Pancreas (tissue), 10 donors: ENCODE measurements at places on chromosomes 13 and 19. TPM values are rescaled to one million over a fixed set of nuclear protein-coding genes. Genes with fewer than 3 reads are reported as not detected.

- DNase-seq = no peak
Observed at GRCh38 chr13:93224535-93224934, 2.1 kb upstream of the GPC6 start.

DNA sequence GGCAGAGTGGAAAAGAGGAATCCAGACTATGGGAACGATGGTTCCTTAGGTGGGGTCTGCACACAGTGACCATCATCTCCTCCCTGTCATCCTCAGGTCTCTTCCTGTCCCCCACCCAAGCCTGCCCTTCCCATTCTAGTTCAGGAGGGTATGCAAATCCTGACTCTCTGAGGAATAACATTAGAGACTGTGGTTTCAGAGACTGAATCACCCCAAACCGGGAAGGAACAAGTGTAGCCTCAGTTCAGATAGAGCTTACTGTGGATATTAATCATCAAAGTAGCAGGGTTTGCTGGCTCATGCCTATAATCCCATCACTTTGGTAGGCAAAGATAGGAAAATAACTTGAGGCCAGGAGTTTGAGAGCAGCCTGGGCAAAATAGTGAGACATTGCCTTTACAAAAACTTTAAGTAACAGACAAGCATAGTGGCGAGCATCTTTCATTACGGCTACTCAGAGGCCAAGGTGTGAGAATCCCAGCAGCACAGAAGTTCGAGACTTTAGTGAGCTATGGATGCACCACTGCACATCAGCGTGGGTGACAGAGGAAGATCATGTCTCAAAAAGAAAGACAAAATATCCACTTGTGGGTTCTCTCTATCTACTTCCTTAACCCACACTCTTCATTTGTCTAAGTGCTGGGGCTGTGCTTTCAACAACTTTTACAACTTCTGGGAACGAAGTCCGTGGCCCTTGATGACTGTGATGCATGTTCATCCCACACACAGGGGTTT is 19.3 kb upstream of the LGALS13 start:
- DNase-seq = no peak

DNA sequence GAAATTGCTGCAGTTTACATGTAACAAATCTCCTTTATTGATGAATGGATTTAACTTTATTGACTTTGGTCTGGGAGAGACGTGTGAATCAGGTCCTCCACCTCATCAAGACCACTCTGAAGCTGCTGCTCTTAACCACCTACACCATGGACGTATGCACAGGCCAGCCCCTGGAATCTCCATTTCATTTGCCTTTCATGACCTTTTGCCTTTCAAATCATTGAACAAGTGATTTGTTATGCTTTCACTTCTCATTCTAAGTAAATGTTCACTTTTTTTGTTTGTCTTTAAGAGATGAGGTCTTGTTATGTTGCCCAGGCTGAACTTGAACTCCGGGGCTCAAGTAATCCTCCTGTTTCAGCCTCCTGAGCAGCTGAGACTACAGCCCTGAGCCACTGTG is 240.0 kb upstream of the SERP2 start:
- DNase-seq = no peak

- DNase-seq = no peak
Observed at GRCh38 chr19:35206379-35206778, 22.2 kb downstream of the FAM187B start.

DNA sequence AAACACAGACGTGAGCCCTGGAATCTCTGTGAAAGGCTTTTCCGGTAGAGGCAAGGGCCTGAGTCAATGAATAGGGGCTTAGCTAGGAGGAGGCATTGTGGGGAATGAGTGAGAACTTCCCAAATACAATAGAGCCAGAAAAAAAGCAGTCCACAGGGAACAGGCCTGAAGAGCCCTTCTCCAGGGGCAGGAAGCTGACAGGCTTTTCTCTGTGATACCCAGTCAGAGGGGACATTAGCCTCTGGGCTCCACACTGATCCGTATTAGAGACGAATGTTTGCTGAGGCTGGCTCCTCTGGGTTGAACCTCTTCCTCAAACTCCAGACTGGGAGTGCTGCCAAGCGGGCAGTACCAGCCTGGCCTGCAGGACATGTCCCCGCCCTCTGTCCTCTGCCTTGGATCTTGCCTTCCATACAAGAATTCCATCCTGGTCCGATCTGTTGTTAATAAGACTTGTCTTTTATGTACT is 2.3 kb downstream of the DHRS12 start:
- peak; percentile 80 for DNase-seq

SMAD9 gene
- polyA plus RNA-seq = 0.68 TPM

SLC10A2 gene
- not detected for polyA plus RNA-seq

POGLUT2 gene
- polyA plus RNA-seq = 1.2 TPM
